ENCODE measurements at places on chromosomes 13 and 19. TPM values are rescaled to one million over a fixed set of nuclear protein-coding genes. Genes with fewer than 3 reads are reported as not detected.

DNA sequence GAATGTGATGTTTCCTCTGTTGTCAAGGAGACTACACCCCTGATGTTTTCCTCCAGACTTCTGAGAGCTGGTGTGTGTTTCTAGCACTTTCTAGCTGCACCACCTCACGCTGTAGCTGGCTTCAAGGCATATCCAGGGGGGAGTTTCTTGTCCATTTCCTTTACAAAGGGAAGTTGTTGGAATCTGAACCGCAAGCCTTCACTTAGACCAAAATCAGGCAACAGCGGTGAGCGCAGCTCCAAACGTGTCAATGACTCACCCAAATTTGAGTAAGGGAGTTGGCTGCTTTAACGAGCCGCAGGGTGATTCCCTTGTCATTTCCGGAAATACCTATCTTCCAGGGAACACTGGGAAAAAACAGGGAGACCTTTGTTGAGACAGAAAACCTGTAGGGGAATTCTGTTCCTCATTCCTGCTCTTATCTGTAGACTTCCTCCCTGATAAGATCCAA lies 2.5 kb downstream of the LDLR start:
- DNase-seq, result peak; percentile 80
- H3K4me1 ChIP-seq, result peaks cover 86% of the 10 kb centered on the region
- H3K4me3 ChIP-seq, result no peak overlapping the region
- H3K27ac ChIP-seq, result peak overlapping the region; percentile 99
- no peaks in the 10 kb centered on the region for H3K36me3 ChIP-seq

DNA sequence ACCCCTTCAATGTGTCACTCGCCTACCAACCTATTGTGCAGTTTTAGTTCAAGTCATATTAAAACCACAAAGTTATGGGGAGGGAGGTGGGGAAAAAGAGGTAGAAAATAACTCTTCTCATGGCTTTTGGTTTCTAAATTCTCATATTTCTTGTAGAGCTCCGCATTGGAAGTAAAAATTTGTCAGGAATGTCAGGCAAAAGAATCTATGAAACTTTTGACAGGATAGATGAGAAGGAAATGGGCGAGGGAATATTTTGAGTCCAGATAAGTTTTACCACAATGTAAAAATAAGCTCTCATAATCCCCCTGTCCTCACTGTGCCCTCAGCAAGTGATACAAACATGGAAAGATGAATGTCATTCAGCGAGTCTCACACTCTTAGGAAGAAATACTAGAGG lies 270.4 kb downstream of the DLEU7 start:
- H3K27me3 ChIP-seq, result no peaks in the 10 kb centered on the region
- no peak overlapping the region for H3K27ac ChIP-seq
- H3K4me1 ChIP-seq, result peaks cover 18% of the 10 kb centered on the region
- H3K36me3 ChIP-seq, result no peaks in the 10 kb centered on the region
- DNase-seq, result no peak
- no peak overlapping the region for H3K4me3 ChIP-seq

Gene URAD
- total RNA-seq, result not detected

Gene MAU2
- 57.4 TPM for total RNA-seq

GRCh38 chr13:33119022-33119781 lies 103.0 kb downstream of the KL start:
- no peaks in the 10 kb centered on the region for H3K27me3 ChIP-seq
- H3K4me1 ChIP-seq, result peaks cover 15% of the 10 kb centered on the region
- H3K4me3 ChIP-seq, result no peak overlapping the region

DNA sequence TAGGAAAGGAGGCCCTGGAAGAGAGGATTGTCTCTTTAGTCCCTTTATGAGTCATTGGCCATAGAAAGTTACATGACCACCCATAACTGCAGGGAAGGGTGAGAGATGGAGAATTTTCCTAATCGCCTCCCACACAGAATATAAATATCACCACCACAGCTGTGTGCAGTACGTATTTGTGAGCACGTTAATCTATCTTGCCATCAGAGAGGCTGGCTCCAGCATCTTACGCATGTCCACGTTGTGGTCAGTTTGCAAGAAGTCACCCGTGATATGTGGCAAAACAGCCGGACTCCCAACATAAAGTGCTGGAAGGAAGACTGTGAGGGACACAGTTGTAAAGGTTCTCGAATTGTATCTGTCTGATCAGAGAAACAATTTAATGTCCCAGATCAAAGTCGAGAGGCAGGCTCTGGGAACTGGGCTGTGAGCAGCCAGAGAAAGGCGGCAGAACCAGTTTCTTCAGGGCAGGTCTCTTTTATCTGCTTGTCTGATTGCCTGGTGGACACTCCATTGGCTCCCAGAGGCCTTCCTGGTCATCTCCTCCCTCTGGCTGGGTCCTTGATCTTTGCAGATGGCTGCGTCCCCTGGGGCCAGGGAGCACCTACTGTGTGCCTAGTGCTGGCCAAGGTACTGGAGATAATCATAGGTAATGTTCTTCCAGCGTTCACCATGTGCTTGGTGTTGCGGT lies 74.9 kb downstream of the SIPA1L3 start:
- H3K36me3 ChIP-seq, result no peaks in the 10 kb centered on the region
- H3K27me3 ChIP-seq, result no peaks in the 10 kb centered on the region
- no peak overlapping the region for H3K4me3 ChIP-seq
- H3K4me1 ChIP-seq, result peaks cover 29% of the 10 kb centered on the region

GRCh38 chr19:35722461-35722860 lies 4.7 kb downstream of the KMT2B start:
- peaks cover 17% of the 10 kb centered on the region for H3K4me1 ChIP-seq
- no peaks in the 10 kb centered on the region for H3K27me3 ChIP-seq
- H3K4me3 ChIP-seq, result no peak overlapping the region
- no peak overlapping the region for H3K27ac ChIP-seq

Gene TNFSF9
- not detected for total RNA-seq

Gene KIR2DL4
- total RNA-seq, result not detected

DNA sequence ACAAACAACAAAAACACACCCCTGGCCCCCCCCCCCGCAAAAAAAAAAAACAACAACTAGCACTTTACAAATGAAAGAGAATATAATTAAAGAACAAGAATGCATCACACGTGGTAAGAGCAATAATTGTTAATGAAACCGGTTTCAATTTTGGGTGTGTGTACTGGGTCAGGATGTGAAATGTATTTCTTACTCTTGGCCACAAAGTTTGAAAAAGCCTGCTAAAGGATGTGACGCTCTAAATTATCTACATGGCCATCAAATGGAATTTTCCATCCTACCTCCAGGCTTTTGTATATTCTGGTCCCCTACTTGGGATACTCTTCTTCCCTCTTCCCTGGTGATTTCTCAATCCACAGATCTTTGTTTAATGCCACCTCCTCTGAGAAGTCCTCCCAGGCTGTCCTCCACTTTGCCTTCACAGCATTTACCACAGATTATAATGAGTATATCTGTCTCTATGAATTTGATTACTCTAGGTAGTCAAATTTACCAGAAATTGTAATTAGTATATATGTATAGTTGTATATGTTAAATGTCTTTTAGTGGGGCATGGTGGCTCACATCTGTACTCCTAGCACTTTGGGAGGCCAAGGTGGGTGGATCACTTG lies 2.1 kb downstream of the SARS2 start:
- no peak for DNase-seq
- H3K27me3 ChIP-seq, result no peaks in the 10 kb centered on the region
- no peak overlapping the region for H3K4me3 ChIP-seq
- H3K36me3 ChIP-seq, result no peaks in the 10 kb centered on the region

DNA sequence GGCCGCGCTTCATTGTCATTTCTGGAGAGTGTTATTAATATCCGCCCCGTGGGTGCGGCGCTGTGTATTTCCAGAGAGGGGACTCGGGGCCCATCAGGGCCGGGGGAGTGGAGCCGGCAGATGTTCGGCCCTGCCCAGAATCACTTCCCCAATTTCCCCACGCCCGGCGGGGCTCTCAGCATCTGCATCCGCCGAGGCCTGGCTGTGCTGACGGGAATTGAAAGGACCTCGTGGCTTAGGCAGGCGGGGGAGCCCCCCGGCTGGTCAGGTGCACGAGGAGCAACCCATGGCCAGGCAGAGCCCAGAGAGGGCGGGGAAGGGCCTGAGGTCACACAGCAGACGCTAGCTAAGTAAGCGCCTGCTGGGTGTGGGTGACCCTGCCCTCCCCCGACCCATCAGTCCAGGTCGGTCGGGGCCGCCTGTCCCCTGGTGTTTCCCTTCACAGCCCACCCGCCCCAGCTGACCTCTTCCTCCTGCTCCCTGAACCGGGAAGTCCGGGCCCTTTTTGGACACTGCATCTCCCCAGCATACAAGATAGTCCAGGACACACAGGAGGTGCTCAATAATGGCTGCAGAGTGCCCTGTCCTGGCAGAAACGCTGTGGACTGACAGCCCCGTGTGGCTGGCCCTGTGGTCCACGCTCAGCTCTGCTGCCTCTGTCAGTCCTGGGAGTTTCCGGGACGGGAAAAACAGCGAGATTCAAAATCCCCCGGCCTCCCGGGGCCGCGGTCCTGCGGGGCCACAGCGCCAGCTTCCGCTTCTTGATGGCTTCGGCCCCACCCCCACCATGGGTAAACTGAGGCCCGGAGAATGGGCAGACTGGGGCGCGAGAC lies 22.1 kb downstream of the ARID3A start:
- H3K36me3 ChIP-seq, result no peaks in the 10 kb centered on the region
- H3K27ac ChIP-seq, result no peak overlapping the region
- no peaks in the 10 kb centered on the region for H3K27me3 ChIP-seq
- no peak overlapping the region for H3K4me3 ChIP-seq
- peaks cover 18% of the 10 kb centered on the region for H3K4me1 ChIP-seq

GRCh38 chr13:77696006-77696878 lies 1.2 kb upstream of the SLAIN1 start:
- H3K27ac ChIP-seq, result no peak overlapping the region
- no peak overlapping the region for H3K4me3 ChIP-seq

Gene DPF1
- total RNA-seq, result not detected

DNA sequence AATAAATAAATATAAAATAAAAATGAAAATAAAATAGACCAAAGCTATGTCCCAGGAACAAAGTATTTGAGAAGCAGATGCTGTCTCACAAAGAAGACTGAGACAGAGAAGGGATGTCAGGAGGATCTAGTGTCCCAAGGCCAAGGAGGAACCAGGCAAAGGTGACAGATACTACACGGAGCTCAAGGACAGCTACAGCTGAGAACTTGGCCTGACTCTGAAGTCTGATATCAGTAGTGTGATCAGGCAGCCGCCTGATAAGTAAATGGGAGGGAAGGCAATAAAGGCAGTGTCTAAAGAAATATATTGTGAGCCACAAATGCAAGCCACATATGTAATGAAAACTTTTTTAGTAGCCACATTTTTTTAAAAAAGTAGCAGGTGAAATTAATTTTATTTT lies 20.4 kb upstream of the NANOS3 start:
- H3K4me3 ChIP-seq, result no peak overlapping the region
- no peaks in the 10 kb centered on the region for H3K27me3 ChIP-seq
- DNase-seq, result no peak
- no peak overlapping the region for H3K27ac ChIP-seq

Gene CDC42EP5
- 92.9 TPM for total RNA-seq

- H3K36me3 ChIP-seq, result no peaks in the 10 kb centered on the region
- H3K4me1 ChIP-seq, result no peaks in the 10 kb centered on the region
- no peak overlapping the region for H3K4me3 ChIP-seq
- H3K27ac ChIP-seq, result no peak overlapping the region
- H3K27me3 ChIP-seq, result no peaks in the 10 kb centered on the region
- no peak for DNase-seq
Observed at GRCh38 chr13:89310943-89311672, 1639.9 kb downstream of the SLITRK5 start.

GRCh38 chr19:47005873-47006272 lies 13.8 kb upstream of the NPAS1 start:
- H3K4me1 ChIP-seq, result peaks cover 6% of the 10 kb centered on the region
- no peak overlapping the region for H3K4me3 ChIP-seq
- no peak overlapping the region for H3K27ac ChIP-seq
- H3K36me3 ChIP-seq, result no peaks in the 10 kb centered on the region
- H3K27me3 ChIP-seq, result no peaks in the 10 kb centered on the region

Gene PSG11
- total RNA-seq, result not detected

- no peak overlapping the region for H3K27ac ChIP-seq
- H3K4me1 ChIP-seq, result no peaks in the 10 kb centered on the region
- no peak for DNase-seq
- no peaks in the 10 kb centered on the region for H3K27me3 ChIP-seq
- peaks cover 4% of the 10 kb centered on the region for H3K36me3 ChIP-seq
Observed at GRCh38 chr13:28704919-28705318, 13.9 kb downstream of the SLC46A3 start.

GRCh38 chr19:11447347-11448262 lies 12.2 kb downstream of the PRKCSH start:
- peaks cover 21% of the 10 kb centered on the region for H3K36me3 ChIP-seq
- H3K27me3 ChIP-seq, result no peaks in the 10 kb centered on the region
- no peak overlapping the region for H3K4me3 ChIP-seq
- no peaks in the 10 kb centered on the region for H3K4me1 ChIP-seq
- H3K27ac ChIP-seq, result no peak overlapping the region

DNA sequence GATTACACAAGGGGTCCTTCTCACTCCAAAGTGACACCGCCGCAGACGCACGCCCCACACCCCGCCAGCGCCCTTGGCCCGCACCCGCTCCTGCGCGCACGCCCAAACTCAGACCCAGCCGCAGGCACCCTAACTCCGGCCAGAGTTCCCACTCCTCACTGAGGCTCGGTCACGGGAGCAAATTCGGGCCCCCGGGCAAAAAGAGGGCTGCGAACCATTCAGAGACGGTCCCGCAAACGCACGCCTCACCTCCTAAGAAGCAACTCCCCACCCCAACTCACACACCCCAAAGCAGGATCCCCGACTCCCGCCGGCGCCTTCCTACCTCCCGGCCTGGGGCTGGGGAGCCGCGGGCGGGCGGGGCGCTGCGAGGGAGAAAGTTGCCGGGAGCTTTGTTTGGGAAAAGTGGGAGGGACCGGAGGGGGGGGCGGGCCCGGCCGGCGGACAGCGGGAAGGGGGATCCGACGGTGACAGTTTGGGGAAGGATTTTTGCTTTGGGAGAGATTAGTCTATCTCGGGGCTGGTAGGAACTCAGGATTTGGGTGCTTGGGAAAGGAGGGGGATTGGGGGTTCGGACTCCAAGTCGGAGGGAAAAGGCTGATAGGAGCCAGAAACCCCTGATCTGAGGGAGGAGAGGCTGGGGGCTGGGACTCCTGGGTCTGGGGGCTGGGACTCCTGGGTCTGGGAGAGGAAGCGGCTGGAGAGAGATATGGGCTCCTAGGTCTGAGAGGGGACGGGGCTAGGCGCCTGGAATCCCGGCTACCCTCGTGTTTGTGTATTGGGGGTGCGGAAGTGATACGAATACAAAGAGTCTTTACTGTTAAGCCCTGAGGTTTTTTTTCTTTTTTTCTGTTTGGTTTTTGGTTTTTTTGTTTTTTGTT lies at the start of gene TEAD2:
Gene TEAD2, minus strand, starts transcription at position 369 of the 881 bp plus-strand sequence. CDS start 2,341 bp downstream, outside the sequence.
- H3K36me3 ChIP-seq, result peaks cover 2% of the 10 kb centered on the region
- DNase-seq, result peak; percentile 66
- peak within 1 kb of the TSS; percentile 91 for H3K27ac ChIP-seq
- peaks cover 21% of the 10 kb centered on the region for H3K4me1 ChIP-seq

Gene NLRP7
- total RNA-seq, result not detected

DNA sequence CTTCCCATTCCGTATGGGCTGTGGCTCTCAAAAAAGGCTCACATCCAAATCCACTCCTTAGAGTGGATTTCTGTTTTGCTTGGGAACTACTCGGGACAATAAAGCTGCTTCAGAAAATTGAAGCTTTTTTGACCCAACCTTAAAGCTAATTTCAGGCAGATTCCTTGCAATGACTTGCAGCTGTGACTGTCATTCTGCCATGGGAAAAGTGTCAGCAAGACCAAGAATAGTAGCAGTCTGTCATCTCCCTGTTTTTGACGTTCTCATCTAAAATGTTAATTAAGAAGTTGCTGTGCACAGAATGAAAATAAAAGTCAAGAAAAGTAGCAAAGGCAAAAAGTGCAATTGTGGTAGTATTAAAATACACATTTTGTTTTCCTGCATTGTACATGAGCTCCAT lies 304.7 kb downstream of the COG6 start:
- no peaks in the 10 kb centered on the region for H3K27me3 ChIP-seq
- no peak overlapping the region for H3K27ac ChIP-seq
- H3K36me3 ChIP-seq, result no peaks in the 10 kb centered on the region
- no peak overlapping the region for H3K4me3 ChIP-seq
